HFF-Myc (cell line): ENCODE measurements at places on chromosomes 7 and 10.

DNA sequence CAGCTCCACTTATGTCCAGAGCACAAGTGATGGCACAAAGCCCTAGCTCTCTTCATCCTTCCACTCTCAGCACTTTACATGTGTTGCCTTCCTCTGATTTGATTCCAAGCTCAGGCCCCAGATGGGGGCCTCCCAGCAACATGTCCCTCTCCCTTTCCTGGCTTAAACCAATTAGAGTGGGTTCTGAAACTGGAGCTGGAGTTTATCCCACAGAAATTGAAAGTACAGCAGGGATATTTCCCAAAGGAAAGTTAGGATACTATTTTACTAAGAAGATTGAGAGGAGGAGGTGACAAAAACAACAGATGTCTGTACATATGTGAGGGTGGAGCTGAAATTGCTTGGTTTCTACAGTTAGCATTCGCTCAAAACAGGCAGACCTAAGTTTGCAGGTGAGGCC lies 724.6 kb downstream of the AUTS2 start:
- DNase-seq: no peak

DNA sequence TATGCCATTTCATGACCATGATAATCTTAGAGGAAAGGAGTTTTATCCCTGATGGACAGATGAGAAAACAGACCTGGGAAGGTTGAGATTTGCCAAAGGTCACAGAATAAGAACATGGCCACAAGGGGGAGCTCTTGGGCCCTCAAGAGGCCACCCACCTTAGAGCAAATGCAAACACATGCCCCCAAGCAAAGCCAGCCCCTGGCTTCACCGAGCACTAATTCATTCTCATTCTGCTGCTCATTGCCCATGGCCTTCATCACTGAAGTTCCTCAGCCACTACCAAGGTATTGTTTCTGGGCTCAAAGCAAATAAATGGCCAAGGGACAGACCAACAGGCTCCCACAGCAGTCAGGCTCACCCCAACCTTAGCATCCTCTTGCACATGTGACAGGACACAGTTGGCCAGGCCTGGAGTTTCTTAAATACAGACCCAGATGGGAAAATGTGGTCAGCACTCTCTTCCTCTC lies 44.2 kb downstream of the PDLIM1 start:
- peak; percentile 56 for DNase-seq

- DNase-seq: no peak
These were observed 742.3 kb downstream of the TYW1 start for GRCh38 chr7:67738958-67739357.

- peak; percentile 87 for DNase-seq
These were observed 82.2 kb upstream of the GPR22 start for GRCh38 chr7:107387573-107388219.

DNA sequence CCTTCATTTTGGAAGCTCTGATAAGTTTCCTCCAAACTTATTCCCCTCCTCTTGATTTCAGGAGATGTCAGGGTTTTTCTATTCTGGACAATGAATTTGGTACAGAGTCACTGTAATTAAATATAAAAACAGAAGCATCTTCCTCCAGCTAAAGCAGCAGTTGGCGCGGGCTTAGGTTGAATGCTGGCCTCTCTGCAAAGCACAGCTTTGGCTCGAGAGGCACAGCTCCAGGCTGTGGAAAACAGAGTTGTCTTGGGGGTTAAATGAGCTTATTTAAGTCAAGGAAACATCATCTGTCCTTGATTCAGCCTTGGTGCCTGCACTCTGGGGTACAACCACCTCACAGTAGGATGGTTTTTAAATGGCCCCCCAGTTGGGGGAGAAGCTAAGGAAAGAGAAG lies 35.0 kb upstream of the PDCD4 start:
- no peak for DNase-seq

DNA sequence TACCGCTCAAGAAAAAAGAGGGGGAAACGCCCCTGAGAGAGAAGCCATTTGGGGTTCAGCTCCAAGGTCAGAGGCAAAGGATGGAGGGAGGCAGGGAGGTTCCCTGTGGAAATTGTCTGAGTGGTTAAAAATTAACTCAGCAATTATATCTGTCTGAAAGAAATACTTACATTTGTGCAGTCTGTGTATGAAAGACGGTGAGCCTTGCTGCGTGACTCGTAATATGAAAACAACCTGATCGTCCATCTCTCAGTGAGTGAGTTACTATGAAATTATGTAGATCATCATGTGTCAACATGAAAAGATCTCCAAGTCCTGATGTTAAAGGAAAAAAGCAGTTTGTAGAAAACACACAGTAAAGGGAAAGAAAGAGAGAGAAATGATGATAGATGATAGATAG lies 67.2 kb upstream of the FAM204A start:
- DNase-seq: no peak

- DNase-seq: no peak
These were observed 49.2 kb upstream of the ELFN1 start for GRCh38 chr7:1620835-1621234.

- DNase-seq: no peak
These were observed 145.8 kb upstream of the LRRN3 start for GRCh38 chr7:110944966-110945644.

DNA sequence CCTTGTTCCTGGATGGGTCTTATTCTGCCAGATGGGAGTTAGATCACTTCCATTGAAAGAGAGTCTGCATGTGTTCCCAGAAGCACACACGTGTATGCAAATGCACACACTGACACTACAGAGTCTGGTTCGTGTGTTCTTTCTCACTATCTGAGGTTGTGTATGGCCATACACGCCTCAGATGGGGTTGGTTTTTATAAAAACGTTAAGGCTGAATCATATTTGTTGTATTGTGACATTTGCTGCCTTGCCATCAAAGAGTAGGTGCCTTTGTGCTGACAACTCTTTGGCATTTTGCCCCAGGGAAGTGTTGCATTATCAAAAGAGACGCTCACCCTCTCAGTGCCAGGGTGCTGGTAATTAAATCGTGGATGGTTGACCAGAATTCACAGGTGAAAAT lies 37.7 kb upstream of the HDAC9 start:
- no peak for DNase-seq

- DNase-seq: no peak
These were observed 42.1 kb downstream of the AMZ1 start for GRCh38 chr7:2729893-2730716.

- DNase-seq: peak; percentile 71
These were observed 71.9 kb upstream of the DUSP5 start for GRCh38 chr10:110425684-110426293.

- DNase-seq: no peak
These were observed 379.0 kb upstream of the HPS1 start for GRCh38 chr10:98825741-98826140.

GRCh38 chr7:84841809-84842208 lies 345.0 kb downstream of the SEMA3D start:
- DNase-seq: no peak

DNA sequence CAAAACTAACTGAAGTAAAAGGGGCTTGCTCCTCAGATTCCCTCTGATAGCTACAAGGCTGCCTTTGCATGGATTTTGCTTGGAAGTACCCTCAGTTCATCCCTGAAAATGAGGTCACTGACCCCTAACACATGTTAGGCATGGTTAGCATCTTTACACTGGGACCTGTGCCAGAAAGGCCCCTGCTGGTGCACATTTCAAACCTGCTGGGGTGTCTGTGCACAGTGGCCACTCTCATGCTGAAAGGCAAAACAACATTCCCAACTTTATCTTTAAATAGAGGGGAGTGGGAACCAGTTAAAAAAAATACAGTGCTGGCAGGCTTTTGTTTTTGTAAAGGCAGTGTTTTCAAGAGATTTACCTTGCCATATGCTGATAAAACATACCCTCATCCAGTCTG lies 99.1 kb downstream of the ANK3 start:
- no peak for DNase-seq

GRCh38 chr10:126499744-126500143 lies 111.5 kb upstream of the ADAM12 start:
- no peak for DNase-seq

- DNase-seq: no peak
These were observed 1.3 kb upstream of the HIP1 start for GRCh38 chr7:75739796-75740672.

DNA sequence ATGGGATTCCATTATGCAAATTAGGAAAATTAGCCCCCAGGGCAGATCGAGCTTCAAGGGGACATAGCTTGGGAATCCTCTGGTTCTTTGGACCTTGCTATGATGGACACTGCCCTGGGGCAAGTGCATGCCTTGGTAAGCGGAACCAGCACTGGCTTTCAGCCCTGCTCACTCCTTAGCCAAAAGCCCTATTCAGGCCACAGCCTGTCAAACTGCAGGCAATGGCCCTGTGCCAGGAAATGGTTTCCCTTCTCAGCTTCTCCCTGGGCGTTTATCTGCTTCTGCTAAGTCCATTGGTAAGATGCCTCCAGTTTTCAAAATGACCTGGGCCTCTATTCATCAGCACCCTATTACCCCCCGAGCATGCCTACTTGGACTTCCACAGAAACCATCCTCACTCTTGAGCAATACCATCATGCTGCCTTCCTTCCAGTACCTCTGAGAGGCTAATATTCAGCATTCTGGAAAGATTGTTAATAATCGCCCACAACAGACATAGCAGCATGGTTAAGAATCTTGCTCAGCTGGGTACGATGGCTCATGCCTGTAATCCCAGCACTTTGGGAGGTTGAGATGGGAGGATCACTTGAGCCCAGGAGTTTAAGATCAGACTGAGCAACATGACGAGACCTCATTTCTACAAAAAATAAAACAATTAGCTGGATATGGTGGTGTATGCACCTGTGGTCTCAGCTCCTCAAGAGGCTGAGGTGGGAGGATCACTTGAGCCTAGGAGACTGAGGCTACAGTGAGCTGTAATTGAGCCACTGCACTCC lies 918.6 kb upstream of the AUTS2 start:
- no peak for DNase-seq

DNA sequence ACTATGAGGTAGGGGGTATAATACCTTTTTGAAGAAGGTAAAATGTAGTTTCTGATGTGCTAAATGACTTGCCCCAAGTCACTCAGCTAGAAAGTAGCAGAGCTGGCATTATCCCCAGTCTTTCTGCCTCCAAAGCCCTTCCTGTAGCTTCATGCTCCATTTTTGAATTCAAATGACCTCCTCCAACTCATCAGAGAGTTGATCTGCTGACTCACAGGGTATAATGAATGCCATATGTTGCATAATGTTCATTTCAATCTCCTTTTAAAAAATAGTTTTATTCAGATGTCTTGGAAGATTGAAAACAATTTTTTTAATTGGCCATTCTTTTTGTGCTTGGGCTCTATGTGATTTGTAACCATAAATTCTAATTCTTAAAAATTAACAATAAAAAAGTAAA lies 272.8 kb upstream of the IMMP2L start:
- peak; percentile 76 for DNase-seq

- no peak for DNase-seq
These were observed 78.3 kb upstream of the ATP6V0A4 start for GRCh38 chr7:138876326-138876725.

DNA sequence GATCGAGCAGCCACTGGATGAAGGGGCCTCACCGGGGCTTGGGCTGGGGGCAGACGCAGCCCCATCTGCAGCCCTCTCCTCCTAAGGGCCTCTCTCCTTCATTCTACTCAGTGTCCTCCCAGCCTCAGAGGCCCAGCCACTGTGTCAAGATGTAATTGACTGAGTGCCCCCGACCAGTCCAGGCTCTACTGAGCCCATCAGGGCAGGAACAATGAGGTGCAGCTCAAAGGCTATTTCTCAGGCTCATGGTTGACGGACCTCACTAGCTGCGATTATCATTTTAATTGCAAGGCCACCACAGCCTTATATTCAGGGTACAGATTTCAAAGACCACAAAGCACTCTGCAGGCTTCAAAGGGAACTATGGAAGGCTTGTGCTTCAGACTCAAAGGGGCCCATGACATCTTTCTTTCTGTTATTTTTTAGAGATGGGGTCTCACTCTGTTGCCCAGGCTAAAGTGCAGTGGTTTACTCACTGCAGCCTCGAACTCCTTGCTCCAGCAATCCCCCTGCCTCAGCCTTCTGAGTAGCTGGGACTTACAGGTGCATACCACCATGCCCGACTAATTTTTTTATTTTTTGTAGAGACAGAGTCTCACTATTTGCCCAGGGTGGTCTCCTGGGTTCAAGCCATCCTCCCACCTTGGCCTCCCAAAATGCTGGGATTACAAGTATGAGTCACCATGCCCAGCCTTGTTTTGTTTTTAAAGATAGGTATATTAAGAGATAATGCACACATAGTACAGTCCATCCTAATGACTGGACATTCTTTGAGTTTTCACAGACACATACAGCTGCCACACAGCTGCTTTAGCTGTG lies 23.7 kb downstream of the SLC29A3 start:
- no peak for DNase-seq

- no peak for DNase-seq
These were observed 66.7 kb upstream of the LEP start for GRCh38 chr7:128174386-128174785.

GRCh38 chr7:79300573-79300972 lies 152.9 kb downstream of the MAGI2 start:
- no peak for DNase-seq

GRCh38 chr10:29668628-29669027 lies 33.9 kb upstream of the SVIL start:
- no peak for DNase-seq

DNA sequence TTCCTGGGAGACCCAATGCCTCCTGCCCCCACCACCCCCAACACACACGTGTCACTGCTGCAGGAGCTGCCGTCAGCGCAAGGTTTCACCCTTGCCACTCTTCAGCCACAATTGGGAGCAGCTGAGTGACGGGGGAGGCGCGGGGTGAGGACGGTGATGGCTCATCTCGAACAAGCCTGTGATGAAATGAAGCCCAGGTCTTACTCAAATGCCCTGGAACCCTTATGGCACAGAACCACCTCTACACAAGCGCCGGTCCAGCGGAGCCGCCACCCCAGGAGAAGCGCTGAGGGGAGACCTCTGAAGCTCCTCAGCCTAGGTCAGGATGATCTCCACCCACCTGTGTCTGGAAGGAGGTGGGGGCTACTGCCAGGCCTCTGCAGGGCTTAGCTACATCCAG lies 25.7 kb downstream of the PDIA4 start:
- no peak for DNase-seq

DNA sequence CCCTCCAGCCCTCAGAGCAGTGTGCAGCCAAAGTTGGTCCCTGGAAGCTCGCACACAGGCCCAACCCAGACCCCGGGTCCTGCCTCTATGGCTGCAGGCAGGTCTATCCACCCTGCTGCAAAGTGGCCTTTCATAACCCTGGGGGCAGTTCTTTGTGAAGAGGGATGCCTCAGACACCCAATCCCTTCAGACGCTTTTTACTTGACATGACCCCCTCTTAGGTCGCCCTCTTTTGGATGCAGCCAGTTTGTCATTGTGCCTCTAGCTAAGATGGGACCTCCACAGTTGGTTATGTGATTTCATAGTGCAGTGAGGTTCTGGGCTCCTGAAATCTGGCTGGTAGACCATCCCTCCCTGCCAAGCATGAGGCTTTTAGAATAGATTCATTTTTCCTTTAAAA lies 27.3 kb downstream of the SMKR1 start:
- DNase-seq: no peak

- DNase-seq: peak; percentile 51
These were observed 179.3 kb downstream of the TFEC start for GRCh38 chr7:115851291-115851690.
